Activated naive CD4-positive, alpha-beta T cell treated with anti-CD3 and anti-CD28 coated beads for 36 hours (primary cell): ENCODE measurements at places on chromosomes 1 and 21.

DNA sequence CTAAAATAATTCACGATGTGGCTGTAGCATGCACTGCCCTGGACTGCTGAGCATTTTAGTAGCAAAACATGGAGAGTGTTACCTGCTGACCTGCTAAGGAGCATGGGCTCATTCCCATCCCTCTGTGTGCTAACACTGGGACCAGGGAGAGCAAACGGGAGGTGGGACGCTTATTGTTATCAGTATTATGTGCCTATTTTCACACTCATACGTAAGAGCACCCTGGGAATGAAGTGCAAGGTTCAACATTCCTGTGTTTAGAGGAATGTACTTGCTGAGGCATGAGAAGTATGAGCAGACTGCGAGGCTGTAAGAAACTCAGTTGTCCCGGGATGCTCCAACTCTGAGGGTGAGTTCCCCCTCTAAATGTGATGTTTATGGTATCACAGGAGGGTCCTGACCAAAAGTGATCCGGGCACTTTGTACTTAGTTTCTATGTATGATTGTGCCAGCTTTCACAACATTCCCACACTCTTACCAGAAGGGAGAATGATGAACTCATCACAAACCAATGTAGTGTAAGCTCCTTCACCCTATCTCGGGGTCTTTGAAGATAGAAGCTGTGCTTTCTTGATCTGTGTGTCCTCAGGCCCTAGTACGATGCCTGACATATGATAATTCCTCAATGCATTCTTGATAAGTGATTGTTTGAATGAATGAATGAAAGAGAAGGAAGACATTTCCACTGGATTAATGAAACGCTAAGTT lies 164.8 kb downstream of the KCNJ6 start:
- no peak for DNase-seq
- H3K27ac ChIP-seq = no peak overlapping the region
- no peaks in the 10 kb centered on the region for H3K4me1 ChIP-seq
- H3K27me3 ChIP-seq = peaks cover 3% of the 10 kb centered on the region

DNA sequence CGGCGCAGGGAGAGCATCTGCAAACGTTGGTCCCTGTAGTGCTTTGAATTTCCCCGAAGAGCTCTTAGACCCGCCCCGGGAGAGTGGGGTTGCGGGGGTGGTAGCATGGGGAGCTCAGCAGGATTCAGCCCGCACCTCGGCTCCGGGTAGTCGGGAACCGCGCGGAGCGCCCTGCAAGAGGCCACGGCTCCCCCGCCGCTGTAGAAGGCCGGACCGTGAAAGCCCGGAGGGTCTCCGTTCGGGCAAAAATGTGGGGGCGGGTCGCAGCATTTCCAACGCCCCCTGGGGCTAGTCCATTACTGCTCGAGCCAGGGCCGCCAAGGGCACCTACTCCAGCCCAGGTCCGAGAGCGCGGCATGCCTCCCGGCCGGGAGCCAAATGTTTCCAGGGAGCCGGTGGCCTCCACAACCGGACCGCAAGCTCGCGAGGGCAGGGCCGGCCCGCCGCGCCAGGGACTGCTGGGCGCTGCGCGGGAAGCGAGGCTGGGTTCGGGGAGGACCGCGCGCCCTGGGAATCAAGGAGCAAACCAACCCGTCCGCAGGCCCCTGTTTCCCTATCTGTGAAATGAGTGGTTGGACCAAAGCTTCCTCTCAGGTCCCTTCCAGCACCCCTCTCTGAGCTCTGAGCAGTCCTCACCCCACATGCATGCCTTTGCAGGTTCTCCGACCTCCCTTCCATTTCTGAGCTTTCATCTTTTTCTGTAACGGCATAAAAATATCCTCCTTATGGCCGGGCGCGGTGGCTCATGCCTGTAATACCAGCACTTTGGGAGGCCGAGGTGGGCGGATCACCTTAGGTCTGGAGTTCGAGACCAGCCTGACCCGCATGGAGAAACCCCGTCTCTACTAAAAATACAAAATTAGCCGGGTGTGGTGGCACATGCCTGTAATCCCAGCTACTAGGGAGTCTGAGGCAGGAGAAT lies 775 bp upstream of the TMEM63A start:
- H3K36me3 ChIP-seq = peaks cover 2% of the 10 kb centered on the region
- no peaks in the 10 kb centered on the region for H3K27me3 ChIP-seq
- peak overlapping the region; percentile 92 for H3K4me3 ChIP-seq
- peaks cover 41% of the 10 kb centered on the region for H3K4me1 ChIP-seq

GRCh38 chr1:245311887-245312536 lies 157.2 kb downstream of the KIF26B start:
- H3K27me3 ChIP-seq = no peaks in the 10 kb centered on the region
- H3K4me3 ChIP-seq = no peak overlapping the region
- no peak overlapping the region for H3K27ac ChIP-seq
- H3K4me1 ChIP-seq = peaks cover 10% of the 10 kb centered on the region

DNA sequence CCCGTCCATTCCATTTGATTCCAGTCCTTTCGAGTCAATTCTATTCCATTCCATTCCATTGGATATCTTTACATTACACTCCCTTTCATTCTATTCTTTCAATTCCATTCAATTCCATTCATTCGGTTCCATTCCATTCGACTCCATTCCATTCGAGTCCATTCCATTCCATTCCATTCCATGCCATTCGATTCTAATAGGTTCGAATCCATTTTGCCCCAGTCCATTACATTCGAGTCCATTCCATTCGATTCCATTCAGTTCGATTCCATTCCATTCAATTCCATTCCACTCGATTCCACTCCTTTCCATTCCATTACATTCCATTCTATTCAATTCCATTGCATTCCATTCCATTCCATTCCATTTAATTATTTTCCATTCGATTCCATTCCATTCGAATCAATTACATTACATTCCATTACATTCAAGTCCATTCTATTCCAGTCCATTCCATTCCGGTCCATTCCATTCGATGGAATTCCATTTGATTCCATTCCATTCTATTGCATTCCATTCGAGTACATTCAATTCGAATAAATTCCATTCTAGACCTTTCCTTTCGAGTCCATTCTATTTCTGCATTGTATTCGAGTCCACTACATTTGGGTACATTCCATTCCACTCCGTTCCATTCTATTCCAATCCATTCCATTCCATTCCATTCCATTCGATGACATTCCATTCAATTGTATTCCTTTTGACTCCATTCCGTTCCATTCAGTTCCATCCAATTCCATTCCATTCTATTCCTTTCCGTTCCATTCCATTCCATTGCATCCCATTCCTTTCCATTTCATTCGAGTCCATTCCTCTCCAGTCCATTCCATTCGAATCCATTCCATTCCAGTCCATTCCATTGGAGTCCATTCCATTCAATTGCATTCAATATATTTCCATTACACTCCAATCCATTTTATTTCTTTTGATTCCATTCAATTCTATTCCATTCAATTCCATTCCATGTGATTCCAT lies 2604.8 kb upstream of the TPTE start:
- no peak overlapping the region for H3K4me3 ChIP-seq
- H3K27ac ChIP-seq = no peak overlapping the region
- H3K4me1 ChIP-seq = no peaks in the 10 kb centered on the region
- DNase-seq = no peak

DNA sequence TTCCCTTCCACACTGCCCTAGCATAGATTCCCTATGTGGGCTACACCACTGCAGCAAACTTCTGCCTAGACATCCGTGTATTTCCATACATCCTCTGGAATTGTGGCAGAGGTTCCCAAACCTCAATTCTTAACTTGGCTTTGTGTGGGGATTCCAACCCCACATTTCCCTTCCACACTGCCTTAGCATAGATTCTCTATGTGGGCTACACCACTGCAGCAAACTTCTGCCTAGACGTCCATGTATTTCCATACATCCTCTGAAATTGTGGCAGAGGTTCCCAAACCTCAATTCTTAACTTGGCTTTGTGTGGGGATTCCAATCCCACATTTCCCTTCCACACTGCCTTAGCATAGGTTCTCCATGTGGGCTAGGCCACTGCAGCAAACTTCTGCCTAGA lies 31.4 kb downstream of the ZNF670 start:
- peaks cover 71% of the 10 kb centered on the region for H3K36me3 ChIP-seq
- no peaks in the 10 kb centered on the region for H3K4me1 ChIP-seq
- H3K27me3 ChIP-seq = no peaks in the 10 kb centered on the region
- no peak overlapping the region for H3K4me3 ChIP-seq

DNA sequence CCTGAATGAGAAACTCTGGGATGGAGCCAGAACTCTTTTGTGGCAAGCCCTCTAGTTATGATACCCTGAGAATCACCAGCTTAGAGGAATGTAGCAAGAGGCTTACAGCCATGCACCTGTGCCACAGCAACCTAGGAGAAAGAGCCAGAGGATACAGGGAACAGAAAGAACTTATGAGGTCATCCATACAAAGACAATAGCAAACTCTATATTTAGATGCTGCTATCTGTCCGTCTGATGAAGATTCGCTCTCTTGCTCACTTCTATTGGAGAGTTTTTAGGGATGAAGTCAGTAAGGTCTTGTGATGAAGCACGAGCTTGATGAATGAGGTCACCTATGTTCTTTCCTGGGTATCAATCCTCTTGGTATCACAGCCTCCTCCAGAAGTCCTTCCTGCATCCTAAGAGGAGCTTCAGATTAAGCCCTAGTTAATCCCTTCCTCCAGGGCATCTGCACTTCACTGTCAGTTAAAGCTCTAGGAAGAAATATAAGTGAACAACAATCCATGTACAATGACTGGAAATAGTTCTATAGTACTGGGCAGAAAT lies 185.6 kb downstream of the DAB1 start:
- H3K36me3 ChIP-seq = no peaks in the 10 kb centered on the region
- peaks cover 6% of the 10 kb centered on the region for H3K27me3 ChIP-seq
- no peak overlapping the region for H3K4me3 ChIP-seq
- DNase-seq = no peak

DNA sequence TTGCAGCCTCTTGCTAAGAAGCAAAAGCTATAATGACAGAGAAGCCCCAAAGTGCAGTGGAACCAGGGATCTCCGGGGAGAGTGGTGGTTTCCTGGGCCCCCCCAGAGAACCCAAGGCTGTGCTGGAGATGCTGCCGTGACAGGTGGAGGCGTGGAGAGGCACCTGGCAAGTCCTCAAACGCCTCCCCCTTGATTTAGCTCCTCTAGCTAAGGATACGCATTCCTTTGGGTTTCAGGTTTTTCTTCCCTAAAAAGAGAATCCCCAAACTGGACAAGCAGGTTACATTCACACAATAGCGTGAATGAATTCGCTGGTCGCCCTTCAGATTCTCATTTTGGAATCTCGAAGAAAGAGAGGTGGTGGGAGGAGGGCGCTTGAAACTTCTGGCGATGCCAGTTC lies 853 bp upstream of the ATP1A1 start:
- peaks cover 29% of the 10 kb centered on the region for H3K4me1 ChIP-seq
- H3K36me3 ChIP-seq = peaks cover 24% of the 10 kb centered on the region
- no peak for DNase-seq
- peak overlapping the region; percentile 75 for H3K4me3 ChIP-seq
- H3K27me3 ChIP-seq = no peaks in the 10 kb centered on the region

- no peaks in the 10 kb centered on the region for H3K27me3 ChIP-seq
- H3K27ac ChIP-seq = peak overlapping the region; percentile 75
- peaks cover 3% of the 10 kb centered on the region for H3K36me3 ChIP-seq
These were observed 57.4 kb downstream of the ARID4B start for GRCh38 chr1:235270625-235271024.

GRCh38 chr1:240293706-240294105 lies 202.0 kb downstream of the FMN2 start:
- no peak overlapping the region for H3K4me3 ChIP-seq
- no peak overlapping the region for H3K27ac ChIP-seq
- H3K27me3 ChIP-seq = no peaks in the 10 kb centered on the region
- no peaks in the 10 kb centered on the region for H3K36me3 ChIP-seq

DNA sequence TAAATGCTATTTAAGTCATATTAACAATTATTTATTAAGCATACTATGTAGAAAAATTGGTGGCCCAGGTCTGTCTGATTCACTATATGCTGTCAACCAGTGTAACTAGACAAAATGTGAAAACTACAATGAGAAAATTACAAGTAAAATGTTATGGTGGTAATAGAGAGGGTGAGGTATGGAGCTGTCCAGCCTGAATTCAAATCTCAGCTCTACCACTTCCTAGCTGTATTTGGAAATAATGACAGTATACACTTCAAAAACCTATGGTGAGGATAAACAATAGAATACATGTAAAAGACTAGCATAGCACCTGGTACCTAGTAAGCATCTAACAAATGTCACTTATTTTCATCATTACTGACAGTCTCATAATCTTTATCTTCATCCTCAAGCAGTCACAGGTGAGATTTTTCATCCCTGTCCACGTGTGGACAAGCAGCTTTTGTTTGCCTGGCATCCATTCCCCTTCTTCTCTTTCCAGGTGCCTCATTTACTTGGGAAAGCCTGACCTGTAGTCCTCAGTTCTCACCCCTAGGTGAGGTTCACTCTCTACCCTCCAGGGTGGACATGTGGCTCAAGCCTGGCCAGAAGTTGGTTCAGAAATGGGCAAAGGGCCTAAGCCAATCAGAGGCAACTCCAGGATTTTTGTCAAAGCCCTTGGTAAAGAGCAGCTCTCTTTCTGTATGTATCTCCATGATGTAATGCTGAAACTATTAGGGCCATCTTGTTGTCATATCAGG lies 29.5 kb downstream of the EGLN1 start:
- no peak overlapping the region for H3K27ac ChIP-seq
- no peaks in the 10 kb centered on the region for H3K27me3 ChIP-seq
- DNase-seq = no peak
- H3K4me1 ChIP-seq = peaks cover 66% of the 10 kb centered on the region

DNA sequence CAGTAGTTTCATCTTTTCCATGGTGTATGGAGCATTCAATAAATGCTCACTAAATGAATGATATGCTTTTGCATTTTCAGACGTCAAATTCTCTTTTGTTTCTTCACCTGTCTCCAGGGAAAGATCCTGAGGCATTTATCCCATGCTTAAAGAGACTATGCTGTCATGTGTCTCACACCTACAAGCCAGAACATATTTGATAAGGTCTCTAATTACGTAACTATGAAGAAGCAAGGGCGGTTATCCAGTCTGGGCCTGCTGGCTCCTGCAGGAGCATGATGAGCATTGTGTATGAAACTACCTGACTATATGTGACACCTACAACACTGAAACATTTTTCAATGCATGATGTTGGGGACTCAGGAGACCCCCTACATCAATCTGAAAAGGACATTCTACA lies 51.8 kb downstream of the FBXO42 start:
- H3K36me3 ChIP-seq = peaks cover 13% of the 10 kb centered on the region
- H3K4me3 ChIP-seq = no peak overlapping the region

- peaks cover 54% of the 10 kb centered on the region for H3K4me1 ChIP-seq
- peak; percentile 60 for DNase-seq
- H3K4me3 ChIP-seq = peak overlapping the region; percentile 52
These were observed 15.9 kb downstream of the HENMT1 start for GRCh38 chr1:108644984-108645383.

DNA sequence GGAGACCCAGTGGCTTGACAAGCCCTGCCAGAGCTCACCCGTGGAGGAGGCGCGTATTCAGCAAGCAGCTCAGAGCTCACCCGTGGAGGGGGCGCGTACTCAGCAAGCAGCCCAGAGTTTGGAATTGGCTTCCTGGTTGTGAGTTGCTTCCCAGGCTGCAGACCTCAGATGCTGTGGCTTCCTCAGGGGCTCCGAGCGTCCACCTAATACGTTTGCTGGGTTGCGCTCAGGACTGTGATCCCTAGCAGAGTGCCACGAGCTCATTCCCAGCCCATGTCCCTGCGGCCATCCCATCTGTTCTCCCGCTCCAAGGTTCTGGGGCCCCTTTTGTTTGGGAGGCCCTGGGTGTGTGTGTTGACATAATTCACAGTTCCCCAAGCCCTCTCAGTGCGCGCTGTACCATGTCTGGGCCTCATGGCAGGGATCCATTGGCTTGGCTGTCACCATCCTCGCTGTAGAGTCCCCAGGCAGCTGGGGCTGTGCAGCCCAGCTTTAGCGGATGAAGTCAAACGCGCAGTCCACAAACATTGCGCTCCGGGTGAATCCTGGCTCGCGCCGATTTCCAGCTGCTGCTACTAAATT lies 3.6 kb downstream of the AJAP1 start:
- no peaks in the 10 kb centered on the region for H3K36me3 ChIP-seq
- peaks cover 8% of the 10 kb centered on the region for H3K4me1 ChIP-seq
- no peak overlapping the region for H3K27ac ChIP-seq
- peaks cover 56% of the 10 kb centered on the region for H3K27me3 ChIP-seq
- DNase-seq = no peak
